ENCODE measurements at places on chromosomes 13 and 19.

GRCh38 chr13:51768976-51769375 lies 35.0 kb downstream of the DHRS12 start:
- no peak for DNase-seq

DNA sequence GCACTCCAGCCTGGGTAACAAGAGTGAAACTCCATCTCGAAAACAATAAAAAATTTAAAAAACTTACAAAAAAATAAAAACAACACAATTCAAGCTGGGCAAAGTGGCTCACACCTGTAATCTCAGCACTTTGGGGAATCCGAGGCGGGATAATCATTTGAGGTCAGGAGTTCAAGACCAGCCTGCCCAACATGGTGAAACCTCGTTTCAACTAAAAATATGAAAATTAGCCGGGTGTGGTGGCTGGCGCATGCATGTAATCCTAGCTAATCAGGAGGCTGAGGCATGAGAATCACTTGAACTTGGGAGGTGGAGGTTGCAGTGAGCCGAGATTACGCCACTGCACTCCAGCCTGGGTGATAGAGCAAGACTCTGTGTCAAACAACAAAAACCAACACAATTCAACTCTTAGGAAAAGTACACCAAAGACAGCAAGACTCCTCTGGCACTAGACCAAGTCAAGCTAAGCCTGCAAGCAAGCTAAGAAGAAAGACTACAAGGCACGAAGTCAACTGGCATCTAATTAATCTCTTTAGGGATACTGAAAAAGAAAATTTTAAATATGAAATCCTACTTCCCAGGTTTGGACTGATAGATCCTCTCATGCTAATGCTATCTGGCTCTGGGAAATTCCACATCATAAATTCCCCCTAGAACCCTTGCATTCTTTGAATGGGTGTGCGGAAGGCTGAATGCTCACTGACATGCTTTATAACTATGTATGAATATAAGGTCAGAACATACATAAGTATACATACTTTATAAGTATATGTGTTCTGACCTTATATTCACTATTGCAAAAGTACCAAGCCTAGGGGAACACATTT lies 7.9 kb downstream of the PBX4 start:
- no peak for DNase-seq

DNA sequence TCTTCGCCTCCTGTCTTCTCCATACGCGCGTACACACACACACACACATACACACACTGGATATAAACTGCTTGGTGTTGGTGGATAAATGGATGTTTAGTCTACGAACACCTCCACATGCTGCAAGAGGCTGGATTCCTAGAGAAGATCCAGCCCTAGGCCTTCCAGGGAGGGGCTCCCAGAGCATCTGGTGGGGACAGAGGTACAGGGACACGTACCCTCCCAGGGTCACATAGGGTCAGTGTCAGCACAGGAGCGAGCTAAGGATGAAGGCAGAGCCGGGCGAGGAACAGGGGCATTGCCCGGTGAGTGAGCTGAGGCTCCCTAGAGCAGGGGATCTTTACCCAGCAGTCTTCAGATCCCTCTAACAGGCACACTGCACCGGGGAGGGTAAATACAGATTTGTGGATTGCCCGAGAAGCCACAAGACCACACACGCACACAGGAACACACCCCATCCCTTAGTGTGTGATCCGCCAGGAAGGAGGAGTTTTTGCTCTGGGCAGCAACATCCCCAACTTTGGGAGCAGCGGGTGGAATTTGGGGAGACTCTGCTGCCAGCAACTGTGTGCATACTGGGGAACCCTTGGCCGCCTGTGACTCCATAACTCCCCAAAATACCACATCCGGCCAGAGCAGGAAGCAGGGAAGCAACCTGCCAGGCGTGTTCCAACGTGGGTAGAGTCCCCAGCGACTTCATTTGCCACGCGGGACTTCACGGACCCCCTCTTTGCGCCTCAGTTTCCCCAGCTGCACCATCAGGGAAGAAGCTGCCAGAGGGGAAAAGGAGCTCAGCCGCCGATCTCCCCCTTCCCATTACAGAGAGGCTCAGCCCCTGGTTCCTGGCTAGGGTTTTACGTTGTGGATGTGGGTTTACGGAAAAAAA lies 5.8 kb upstream of the TLE2 start:
- DNase-seq, result no peak

DNA sequence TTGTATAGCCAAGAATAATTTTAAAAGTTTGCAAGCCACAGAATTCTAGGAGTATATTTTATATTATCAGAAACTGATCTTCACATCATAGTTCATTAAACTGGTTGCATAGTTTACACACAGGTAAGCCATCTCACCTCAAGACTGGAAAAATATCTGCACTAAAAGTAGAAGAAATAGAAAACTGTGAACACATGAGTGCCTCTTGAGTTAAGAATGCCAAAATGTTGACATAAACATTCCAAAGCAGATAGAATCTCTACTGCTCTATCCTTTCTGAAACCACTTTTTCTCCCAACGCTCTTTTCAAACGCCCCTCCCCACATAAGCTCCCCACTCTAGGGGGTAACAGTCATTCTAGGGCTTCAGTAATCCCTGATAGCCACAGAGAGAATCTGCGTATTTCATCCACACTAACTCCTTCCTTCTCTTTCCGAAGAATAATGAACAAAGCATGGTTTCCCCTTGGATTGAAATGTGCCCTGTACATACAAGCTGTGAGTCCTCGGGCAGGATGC lies 201.5 kb downstream of the IRS2 start:
- no peak for DNase-seq

DNA sequence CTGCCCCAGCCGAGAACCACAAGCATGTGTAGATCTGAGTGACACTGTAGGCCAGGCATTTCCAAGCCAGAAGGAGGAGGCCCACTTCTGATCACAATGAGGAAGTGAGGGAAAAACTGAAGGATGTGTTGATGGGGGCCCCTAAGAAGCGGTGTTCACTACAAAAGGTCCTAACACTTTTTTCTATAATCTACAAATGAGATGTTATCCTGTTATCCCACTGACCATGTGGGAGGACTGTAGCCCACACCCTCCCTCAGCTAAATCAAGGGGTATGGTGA lies 99.0 kb upstream of the MCF2L start:
- no peak for DNase-seq

GRCh38 chr13:57128909-57129308 lies 11.8 kb upstream of the PRR20A start:
- DNase-seq, result no peak

DNA sequence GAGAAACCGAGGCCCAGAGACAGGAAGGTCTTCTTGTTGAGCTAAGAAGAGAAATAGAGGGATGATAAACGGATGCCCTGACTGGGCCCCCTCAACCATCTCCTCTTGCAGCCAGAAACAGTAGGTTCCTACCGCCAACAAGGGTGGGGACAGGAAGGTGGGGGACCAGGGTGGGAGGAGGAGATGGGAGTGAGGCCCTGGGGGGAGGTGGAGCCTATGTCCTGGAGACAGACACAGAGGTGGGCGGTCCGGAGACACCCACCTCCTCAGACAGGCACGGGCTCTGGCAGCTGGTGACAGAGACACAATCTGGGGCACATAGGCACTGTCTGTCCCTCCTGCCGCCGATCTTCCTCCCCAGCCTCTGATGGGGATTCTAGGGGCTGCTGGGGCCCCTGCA lies 16.9 kb downstream of the GADD45B start:
- DNase-seq, result no peak

DNA sequence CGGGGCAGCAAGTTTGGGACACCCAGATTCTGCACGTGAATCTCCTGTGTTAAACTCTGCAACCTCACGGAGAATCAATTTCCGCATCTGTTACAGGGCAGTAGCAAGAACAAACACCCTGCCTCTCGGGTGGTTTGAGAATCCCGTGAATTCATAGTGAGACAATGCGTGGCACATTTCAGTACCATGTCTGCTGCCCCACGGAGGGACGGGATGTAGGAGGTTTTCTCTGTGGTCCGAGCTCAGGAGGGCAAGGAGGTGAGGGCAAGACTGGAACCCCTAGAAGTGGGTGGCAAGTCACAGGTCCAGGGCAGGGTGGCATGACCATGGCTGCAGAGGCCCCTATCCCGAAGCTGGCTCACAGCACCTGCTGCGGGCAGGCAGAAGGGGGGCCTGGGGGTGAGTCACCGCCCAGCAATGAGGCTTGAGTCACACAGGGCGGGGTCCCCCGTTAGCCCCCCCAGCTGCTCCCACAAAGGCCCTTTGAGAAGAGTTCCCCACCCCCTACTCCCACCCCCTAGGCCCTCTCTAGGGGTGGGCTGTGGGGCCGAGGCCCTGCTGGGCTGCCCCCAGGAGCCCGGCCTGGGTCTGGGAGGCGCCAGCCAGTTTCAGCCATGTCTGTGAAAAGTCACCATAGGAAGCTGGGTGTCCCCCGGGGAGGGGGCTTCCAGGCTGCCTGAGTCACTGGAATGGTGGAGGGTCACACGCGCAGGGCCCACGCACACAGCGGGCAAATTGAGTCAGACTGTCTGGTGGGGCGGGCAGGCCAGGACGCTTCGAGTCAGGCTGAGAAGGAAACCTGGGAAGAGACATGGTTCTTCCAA lies 25.8 kb upstream of the NANOS3 start:
- DNase-seq, result no peak

DNA sequence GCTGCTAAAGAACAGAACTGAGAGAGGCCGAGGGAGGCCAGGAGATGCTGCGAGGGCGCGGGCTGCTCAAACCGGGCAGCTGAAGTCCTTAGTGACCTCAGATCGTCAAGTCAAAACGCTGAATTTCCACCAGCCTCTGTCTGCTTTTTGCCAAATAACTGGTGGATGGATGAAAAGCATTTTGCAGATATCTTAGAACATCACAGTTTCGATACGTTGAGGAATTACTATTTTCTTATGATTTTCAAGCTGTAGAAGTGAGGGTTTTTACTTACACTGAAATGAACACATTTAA lies 2.0 kb downstream of the GPC6 start:
- no peak for DNase-seq

DNA sequence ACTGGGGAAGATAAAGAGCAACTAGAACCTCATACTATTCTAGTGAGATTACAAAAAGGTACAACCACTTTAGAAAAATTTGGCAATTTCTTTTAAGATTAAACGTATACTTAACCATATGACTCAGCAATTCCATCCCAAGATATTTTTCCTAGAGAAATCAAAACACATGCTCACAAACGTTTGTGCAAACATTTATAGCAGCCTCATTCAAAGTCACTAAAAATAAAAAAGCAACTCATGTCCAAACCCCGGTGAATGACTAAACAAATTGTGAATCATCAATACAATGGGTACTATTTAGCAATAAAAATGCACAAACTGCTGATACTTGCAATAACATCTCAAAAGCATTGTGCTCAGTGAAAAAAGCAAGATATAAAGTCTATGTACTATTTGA lies 121.5 kb downstream of the FRY start:
- DNase-seq, result no peak

DNA sequence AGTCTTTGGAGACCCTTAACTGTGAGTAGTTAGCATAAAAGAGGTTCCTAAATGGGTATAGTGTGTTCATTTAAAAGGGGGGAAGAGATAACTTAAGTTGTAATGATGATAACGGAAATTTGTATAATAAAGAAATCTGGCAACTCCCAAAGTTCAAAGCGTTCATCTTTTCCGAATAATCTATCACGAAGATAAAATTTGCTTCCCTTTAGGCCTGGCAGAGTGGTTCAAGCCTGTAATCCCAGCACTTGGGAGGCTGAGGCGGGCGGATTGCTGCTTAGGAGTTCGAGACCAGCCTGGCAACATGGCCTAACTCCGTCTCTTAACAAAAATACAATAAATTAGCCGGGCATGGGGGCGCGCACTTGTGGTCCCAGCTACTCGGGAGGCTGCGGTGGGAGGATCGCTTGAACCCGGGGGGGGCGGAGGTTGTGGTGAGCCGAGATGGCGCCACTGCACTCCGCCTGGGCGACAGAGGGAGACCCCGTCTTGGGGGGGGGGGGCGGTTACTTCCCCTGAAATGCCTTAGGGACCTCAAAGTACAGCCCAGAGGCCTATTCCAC lies 934 bp downstream of the N4BP2L2 start:
- no peak for DNase-seq

- DNase-seq, result no peak
These were observed 56.5 kb downstream of the TDRD3 start for GRCh38 chr13:60453490-60453889.

- DNase-seq, result no peak
These were observed 12.1 kb downstream of the CCDC70 start for GRCh38 chr13:51873837-51874236.

- DNase-seq, result no peak
These were observed 13.7 kb downstream of the UBE2L5 start for GRCh38 chr13:30435911-30436451.

DNA sequence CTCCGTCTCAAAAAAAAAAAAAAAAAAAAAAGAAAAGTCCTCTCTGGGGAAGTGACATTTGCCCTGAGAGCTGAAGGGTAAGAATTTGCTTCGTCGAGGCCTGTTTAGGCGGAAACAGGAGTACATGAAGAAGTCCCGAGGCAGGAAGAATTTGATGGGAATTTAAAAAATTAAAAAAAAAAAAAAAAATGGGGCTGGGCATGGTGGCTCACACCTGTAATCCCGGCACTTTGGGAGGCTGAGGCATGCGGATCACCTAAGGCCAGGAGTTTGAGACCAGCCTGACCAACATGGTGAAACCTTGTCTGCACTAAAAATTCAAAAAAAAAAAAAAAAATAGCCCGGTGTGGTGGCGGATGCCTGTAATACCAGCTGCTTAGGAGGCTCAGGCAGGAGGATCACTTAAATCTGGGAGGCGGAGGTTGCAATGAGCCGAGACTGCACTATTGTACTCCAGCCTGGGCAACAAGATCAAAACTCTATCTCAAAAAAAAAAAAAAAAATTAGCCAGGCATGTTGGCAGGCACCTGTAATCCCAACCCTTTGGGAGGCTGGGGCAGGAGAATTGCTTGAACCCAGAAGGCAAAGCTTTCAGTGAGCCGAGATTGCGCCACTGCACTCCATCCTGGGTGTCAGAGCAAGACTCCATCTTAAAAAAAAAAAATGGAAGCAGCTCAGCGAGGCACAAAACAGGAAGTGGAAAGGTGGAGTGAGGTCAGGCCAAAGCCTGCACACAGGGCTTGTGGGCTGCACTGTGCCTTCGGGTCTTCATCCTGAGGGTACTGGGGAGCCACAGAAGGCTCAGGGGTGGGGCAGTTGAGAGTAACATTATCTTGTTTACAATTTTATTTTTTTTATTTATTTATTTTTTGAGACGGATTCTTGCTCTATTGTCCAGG lies 4.9 kb downstream of the BAX start:
- DNase-seq, result no peak

DNA sequence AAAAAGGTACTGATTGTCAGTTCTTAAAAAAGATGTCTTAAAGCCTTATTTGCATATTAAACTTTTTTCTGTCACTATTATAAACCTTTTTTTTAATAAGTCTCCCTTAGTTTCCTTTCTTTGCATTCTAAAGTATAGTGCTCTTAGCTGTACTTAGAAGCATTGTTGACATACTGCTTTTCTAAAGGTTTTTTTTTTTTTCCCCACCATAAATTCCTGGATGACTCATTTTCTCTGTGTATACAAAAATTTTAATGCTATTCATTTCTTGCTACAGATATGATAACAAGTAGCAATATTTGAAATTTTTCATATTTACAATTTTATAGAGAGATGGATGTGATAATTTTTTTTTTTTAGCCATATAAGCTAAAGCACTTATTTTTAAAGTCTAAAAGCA lies 43.5 kb downstream of the METTL21C start:
- DNase-seq, result no peak

GRCh38 chr19:54207983-54208783 lies 7.5 kb downstream of the RPS9 start:
- peak; percentile 100 for DNase-seq

Measured in GF-D8 (cell line).